HFFc6 (cell line): ENCODE measurements at places on chromosomes 2 and 18.

DNA sequence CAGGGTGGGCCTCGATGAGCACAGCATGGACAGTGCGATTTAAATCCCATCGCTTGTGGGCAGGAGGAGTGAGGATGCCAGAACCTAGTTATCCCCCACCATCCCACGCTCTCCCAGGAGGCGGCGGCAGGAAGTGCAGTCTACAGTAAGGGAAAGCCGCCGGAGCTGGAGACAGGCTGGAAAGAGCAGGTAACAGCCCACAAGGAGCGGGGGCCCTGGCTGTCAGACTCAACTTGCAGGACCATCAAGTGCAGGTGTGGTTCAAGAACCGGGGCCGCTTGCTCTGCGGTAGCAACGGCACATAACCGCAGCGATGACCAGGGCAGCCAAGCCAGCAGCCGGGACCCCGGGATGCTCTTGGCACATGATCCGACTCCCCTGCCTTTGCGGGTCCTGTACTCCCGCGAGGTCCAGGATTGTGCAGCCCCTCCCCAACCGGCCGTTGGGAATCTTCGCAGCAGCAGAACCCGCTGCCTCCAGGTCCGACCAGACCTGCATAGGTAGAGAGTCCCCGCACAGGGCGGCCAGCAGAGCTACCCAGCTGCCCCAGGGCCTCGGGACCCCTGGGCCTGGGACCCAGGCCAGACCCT, 82.1 kb downstream of the BIN1 start:
- no peak for DNase-seq

- DNase-seq = no peak
Measured at GRCh38 chr2:154591294-154591820, 107.1 kb upstream of the KCNJ3 start.

DNA sequence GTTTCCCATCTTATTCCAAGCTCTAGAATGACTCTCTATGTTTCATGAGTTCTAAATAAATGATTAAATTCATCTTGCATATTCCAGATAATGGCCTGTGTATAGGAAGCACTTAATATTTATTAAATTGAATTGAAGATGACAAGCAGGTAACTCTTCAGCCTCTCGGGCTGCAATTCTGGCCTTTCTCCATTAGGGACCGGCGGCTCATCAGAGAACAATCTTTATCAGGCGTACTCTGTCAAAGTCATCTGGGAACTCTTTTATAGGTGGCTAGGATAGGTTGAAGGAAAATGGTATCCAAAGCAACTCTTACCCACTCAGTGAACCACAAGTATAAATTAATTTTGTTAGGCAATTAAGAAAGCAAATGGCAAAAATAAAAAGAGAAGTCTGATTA, 308.5 kb downstream of the NOL4 start:
- no peak for DNase-seq

DNA sequence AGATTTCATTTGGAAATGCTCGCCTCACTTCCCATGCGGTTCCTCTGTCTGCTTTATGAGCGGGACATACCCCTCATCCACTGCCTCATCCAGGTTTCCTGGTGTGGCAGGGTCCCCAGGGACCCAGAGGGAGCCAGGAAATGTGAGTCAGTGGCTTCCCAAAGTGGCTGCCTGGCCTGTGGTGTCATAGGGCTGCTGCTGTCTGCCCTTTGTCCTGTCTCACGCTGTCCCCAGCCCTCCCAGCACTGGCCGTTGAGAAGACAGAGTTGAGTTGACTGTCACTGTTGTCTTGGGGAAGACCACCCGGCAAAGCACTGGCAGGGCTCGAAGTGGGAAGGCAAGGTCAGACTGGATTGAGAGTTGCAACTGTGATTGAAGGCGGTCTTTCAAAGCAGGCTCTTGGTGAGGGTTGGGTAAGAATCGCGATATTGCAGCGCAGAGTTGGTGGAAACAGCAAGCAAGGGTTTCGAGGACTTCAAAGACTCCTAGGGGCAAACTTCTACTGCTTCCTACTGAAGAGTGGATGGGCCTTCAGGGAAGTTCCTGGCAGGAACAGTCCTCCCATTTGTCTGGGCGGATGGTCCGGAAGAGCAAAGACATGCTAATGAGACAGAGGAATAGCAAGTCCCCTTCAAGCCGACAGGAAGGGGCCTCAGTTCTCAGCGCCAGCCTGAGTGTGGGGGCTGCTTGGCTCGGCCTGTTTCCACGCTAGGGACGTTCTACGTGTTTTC, 33.9 kb downstream of the RAB31 start:
- DNase-seq = no peak

GRCh38 chr2:8247905-8248622, 433.8 kb upstream of the ID2 start:
- DNase-seq = no peak

GRCh38 chr2:36596397-36596796, 1.6 kb downstream of the FEZ2 start:
- no peak for DNase-seq

DNA sequence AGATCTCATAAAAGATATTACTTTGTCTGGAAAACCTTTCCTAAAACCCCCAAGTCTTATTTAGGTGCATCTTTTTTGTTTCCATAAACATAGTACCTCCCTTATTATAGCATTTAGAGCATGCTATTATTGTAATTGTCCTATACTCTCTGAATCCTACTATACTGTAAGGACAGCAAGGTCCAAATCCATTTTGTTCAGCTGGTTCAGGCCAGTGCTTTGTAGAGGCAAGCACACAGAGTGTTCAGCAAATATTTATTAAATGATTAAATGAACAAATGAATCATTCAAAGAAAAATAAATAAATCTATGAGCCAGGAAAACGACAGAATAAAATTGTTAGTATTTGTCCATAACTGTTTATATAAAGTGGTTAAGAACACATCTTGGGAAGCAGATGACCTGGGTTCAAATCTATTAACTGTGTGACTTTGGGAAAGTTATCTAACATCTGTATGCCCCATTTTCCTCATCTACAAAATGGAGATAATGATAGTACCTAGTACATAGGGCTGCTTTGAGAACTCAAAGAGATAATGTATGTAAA, 86.0 kb downstream of the COL3A1 start:
- DNase-seq = no peak
